ENCODE measurements at places on chromosomes 2 and 18. TPM values are rescaled to one million over a fixed set of nuclear protein-coding genes. Genes with fewer than 3 reads are reported as not detected.

WDR43 gene
- 80.2 TPM for total RNA-seq

SIX3 gene
- total RNA-seq, result not detected

BOK gene
- total RNA-seq, result 76.7 TPM

TBR1 gene
- not detected for total RNA-seq

CBLN2 gene
- total RNA-seq, result not detected

GKN1 gene
- not detected for total RNA-seq

WDR75 gene
- total RNA-seq, result 33.6 TPM

TMEM163 gene
- 0.65 TPM for total RNA-seq

IL36A gene
- total RNA-seq, result not detected

PLGLB2 gene
- 1.7 TPM for total RNA-seq

EN1 gene
- total RNA-seq, result not detected

FAP gene
- total RNA-seq, result 0.14 TPM

GAREM2 gene
- 1.9 TPM for total RNA-seq

IGFBP2 gene
- total RNA-seq, result 423 TPM

PDE6D gene
- 32.9 TPM for total RNA-seq

CNGA3 gene
- not detected for total RNA-seq

VAMP8 gene
- 86.5 TPM for total RNA-seq

GCG gene
- total RNA-seq, result not detected

WNT10A gene
- total RNA-seq, result 2.2 TPM

ACOXL gene
- 0.06 TPM for total RNA-seq

RRM2 gene
- 214 TPM for total RNA-seq

RIT2 gene
- not detected for total RNA-seq

KIAA2012 gene
- total RNA-seq, result not detected
